ENCODE measurements at places on chromosomes 5 and 9. TPM values are rescaled to one million over a fixed set of nuclear protein-coding genes. Genes with fewer than 3 reads are reported as not detected.

The DPYSL3 gene
- polyA plus RNA-seq, result 36.0 TPM

The PLAC8L1 gene
- 0.38 TPM for polyA plus RNA-seq

The NOXA1 gene
- 4.3 TPM for polyA plus RNA-seq

The PCDHGA7 gene
- polyA plus RNA-seq, result 2.1 TPM

The NAIP gene
- 11.5 TPM for polyA plus RNA-seq

The ATP10B gene
- polyA plus RNA-seq, result 0.54 TPM

DNA sequence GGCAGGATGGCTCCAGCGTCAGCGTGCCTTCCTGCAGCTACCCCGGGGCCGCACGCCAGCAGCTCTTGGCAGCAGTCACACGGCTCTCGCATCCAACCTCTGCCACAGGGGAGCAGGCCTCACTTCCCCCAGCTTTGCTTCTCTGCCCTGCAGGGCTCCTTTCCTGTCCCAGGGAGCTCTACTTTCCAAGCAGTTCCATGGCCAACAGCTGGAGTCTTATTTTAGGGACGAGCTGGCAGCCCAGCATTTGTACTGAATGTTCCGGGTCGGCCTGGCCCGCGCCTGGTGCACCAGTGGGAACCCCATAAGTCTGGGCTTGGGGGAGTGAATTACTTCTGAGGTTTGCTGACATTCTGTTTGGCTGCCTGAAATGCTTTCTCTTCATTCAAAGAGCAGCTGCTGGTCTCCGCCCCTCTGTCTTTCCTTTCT, 34.6 kb downstream of the GADD45G start:
- no peak for DNase-seq

DNA sequence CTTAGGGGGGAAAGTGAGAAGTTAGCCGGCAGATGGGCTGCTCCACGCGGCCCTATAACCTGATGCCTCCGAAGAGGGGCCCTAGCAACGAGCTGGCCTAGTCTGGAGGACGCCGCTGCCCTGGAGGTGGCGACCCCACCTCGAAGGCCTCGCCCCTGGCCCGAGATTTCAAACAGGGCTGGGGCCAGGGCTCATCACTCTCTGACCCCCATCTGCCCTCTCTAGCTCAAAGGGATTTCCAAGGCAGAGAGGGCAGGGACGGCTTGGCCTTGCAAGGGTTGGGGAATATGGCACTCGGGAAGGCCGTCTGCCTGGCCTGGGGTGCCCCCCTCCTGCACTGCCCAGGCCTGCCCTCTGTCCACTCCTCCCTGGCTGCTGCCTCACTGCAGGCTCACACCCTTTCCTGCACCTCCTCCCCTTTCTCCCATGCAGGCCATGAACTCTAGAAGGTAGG, 25.5 kb upstream of the TIFAB start:
- DNase-seq, result no peak

DNA sequence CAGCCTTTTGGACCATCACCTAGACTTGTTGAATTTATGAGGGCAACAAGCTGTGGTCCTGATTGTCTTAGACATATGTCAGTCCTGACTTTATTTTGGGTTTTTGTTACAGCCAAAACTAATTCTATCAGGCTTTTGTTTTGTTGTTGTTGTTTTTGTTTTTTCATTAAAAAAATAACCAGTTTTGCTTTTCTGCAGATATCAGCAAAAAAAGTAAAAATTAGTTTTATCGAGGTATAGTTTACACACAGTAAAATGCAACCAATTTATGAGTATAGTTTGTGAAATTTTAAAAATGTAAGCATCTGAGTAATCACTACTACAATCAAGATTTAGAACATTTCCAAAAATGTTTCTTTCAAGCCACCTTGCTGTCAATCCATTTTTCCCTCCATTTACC, 48.9 kb downstream of the WDR70 start:
- no peak for DNase-seq

- DNase-seq, result no peak
These were observed 17.0 kb downstream of the PTBP3 start for GRCh38 chr9:112316258-112316943.

- DNase-seq, result no peak
These were observed 254.7 kb downstream of the NR3C1 start for GRCh38 chr5:143148771-143149170.

DNA sequence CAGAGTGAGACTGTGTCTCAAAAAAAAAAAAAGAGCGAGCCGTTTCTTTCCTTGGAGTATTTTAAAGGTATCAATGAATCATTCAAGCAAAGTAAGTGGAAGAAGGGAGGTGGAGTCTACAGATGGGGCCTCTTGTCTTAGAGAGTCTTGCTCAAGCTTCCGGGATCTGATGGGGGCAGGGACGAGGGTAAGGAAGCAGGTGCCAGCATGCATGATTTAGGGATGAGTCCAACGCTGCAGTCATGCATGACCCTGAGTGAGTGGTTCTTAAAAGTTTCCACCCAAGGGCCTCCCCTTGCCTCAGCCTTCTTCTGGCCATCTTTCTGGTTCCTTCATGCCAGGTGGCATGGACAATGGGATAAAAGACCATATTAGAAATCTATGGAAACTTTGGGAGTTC, 79.6 kb downstream of the MYO10 start:
- DNase-seq, result no peak

GRCh38 chr5:39902626-39903025, 477.8 kb upstream of the DAB2 start:
- no peak for DNase-seq

- no peak for DNase-seq
These were observed 227.5 kb upstream of the NR4A3 start for GRCh38 chr9:99594056-99594780.

- no peak for DNase-seq
These were observed 116.0 kb downstream of the TRPM6 start for GRCh38 chr9:74771672-74772071.

DNA sequence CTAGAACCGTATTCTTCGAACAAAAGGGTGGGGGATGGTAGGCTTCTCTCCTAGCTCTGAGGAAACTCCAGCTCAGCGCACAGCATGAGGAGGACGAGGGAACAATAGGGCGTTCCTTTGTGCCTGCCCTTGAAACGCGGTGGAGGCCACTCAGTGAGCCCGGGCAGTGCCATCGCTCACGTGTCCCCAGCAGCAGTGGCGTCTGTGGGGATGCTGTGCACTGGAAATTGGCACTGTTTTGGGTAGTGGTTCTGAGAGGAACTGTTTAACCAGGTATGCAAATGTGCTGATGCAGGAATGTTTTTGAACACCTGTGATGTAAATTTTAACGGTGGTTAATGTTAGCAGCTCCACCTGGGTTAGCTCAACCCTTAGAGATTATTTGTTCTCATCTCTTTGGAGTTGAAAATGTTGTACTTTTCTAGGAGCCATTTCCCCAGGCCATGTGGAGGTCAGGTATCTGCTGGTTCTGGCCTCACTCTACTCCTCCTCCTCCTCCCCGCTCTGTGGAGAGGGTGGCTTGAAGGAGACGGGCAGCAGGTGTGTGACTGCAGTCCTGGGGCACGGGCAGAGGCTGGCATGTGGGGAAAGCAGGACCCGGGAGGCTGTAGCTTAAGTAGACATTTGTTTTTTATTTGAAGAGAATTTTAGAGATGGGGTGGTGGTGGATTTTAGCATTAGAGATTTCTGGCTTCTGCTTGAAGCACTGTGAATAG, 48.3 kb downstream of the EHMT1 start:
- no peak for DNase-seq

DNA sequence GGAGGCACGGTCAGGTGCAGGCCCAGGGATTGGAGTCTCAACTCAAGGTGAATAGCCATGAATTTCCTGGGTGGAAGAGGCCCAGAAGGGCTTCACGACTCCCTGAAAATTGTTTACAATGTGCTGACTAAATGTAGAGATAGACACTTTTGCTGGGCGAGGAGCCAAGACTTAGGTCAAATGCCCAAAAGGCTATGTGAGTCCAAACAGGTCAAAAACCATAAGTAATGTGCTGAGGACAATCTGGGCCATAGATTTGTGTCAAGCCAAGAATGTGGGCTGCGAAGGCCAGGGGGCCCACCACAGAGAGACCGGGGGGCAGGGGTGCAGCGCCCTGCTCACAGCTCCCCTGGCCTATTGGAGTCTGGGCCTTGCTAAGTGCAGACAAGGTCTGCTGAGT, 197.8 kb downstream of the HSPA4 start:
- DNase-seq, result no peak

DNA sequence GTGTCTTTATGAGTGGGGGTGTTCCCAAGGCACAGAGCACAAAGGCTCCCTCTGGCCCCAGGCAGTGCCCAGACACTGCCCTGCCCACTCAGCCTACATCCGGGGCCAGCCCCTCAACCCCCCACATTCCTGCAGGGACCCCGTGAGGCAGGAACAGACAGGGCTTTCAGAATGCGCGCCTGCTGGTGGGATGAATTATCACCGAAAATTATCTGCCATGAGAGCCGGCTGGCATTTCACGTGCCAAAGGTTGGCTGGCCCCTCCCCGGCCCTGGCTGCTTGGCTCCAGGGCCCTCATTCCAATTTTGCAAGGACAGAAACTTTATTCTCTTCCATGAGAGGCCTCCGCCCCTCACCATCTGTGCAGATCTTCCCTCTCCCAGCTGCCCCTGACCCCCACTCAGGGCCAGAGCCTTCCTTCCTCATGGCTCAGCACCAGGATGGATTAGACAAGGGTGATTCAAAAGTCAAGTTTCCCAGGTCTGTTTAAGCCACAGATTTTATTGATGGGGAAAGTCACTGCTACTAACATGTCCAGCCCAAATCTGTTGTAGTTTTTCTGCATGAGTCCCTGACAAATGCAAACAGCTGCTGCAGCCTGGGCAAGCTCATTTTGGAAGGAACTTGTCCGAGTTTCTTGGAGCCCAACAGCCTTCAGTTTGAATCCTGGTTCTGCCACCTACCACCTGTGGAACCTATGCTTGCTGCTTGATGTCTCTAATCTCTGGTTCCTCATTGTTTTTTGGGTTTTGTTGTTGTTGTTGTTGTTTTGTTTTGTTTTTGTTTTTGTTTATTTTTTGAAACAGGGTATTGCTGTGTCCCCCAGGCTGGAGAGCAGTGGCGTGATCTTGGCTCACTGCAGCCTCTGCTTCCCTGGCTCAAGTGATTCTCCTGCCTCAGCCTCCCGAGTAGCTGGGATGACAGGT, 32.3 kb upstream of the WDR38 start:
- DNase-seq, result no peak

GRCh38 chr9:20139763-20140290, 351.0 kb upstream of the SLC24A2 start:
- DNase-seq, result no peak

Data from left renal cortex interstitium (tissue), 4 donors.